ENCODE measurements at places on chromosomes 13 and 19.

DNA sequence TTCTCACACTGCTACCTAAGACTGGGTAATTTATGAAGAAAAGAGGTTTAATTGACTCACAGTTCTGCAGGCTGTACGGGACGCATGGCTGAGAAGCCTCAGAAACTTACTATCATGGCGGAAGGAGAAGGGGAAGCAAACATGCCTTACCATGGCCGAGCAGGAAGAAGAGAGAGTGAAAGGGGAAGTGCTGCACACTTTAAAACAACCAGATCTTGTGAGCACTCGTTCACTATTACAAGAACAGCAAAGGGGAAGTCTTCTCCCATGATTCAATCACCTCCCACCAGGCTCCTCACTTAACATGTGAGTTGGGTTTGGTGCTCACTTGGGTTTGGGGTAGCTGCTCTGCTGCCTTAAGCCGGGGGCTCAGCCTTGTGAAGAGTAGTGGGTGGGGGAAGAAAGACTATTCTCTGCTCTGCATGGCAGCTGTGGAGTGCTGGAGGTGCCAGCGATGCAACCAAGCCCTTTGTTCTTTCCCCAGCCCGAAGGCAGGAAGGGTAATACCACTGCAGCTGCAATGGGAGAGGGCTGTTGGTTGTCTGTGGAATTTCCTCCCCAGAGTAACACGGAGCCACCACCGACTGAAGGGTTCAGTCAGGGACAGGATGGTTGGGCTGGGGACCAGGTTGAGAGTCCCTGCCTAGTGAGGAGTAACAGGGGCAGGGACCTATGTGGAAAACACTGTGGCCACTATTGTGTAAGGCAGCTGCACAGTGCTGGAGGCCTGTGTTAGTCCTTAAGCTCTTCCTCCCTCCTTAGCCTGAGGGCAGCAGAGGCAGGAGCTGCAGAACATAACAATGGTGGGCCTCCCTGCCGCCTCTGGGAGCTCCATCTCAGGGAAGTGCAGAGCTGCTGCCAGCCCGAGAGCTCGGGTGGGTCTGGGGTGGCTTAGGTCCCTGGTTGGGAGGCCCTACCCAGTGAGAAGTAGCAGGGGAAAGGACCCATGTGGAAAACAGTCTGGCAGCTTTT lies 1262.5 kb downstream of the EFNB2 start:
- DNase-seq = no peak

DNA sequence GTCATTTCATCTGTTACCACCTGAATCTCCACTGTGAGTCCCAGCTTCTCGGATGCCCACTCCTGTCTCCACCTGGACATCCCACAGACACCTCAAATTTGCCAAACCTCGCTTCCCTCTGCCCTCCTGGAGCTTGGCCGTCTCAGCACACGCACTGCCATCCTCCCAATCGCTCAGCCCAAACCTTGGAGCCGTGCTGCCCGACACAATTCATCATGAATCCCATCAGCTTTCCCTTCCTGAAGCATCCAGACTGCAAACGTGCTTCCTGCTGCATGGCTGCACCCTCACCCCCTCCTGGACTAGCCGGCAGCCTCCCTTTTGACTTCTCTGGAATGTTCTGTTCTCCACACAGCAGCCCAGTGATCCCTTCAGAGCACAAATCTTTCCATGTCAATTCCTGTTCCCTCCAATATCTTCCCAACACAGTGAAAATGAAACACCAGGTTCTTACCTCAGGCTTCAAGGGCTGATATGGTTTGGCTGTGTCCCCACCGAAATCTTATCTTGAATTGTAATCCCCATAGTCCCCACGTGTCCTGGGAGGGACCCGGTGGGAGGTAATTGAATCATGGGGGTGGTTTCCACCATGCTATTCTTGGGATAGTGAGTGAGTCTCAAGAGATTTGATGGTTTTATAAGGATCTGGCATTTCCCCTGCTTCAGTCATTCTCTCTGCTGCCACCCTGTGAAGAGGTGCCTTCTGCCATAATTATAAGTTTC lies 1.1 kb upstream of the PROZ start:
- DNase-seq = no peak

- no peak for DNase-seq
Observed at GRCh38 chr13:107421028-107421427, 794.3 kb downstream of the LIG4 start.

- DNase-seq = no peak
Observed at GRCh38 chr13:98293103-98293502, 116.0 kb upstream of the RNF113B start.

DNA sequence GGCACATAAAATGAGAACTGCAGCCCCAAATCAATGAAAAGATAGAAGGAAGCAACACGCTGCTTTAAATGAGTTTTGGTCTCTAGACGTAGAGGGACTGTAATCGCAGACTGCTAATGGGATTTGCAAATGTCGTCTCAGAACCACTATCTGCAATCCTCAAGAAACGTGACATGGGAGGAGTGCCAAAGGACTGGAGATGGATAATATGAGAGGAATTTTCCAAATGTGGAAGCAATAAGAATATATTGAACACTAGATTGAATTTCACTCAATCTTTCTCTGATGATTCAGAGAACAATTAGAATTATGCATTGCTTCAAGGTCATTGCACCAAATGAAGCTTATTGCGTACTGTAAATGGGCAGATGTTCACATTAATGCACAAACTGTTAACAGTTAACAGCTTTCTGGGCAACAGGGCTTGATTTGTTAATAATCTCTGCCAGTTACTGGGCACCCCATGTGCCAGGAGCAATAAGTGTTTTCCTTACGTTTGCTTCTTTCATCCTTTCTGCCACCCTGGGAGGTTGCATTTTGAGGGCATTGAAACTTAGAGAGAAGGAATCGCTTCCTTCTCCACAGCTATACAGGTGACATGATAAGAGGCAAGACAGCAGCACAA lies 62.8 kb upstream of the WASF3 start:
- DNase-seq = no peak

DNA sequence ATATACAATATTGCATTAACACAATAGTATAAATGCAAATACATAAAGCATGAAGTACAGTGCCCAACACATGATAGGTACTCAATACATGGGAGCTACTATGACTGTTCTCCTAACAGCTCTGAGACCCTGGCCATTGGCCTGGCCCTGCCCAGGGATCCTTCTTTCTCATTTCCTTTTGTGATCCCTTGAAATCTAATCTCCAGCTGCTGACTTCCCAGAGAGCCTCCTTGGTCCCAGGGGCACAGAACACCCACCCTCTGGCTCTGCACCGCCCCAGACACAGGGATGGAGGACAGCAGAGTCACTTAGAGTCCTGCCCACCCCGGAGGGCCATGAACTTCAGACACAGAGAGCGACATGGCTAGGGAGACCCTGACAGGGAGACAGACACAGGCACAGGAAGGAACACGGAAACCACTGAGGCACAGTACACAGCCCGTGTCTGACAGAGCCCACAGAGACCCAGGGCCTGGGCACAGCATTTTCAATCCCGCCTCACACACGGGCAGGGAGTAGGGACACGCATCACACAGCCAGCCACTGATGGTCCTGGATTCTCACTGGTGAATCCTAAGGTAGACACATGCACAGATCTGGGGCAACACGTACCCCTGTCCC lies 4.2 kb upstream of the SYCN start:
- DNase-seq = no peak

DNA sequence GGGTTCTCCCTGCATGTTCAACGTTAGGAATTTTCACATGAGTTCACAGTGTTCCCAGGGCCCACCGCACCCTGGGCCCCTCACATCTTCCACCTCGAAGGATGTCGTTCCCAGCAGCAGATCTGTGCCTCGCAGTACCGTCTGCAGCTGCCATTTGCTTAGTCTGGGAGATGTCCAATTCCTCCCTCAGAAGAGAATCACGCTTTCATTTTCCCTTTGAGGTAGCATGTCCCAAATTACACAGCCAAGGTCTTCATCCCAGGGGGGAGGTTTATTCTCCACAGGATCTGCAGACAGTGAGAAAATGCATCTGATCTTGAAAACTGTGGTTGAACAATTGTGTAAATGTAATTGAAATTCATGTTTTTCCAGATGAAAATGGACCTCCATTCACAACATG lies 150.2 kb downstream of the DCT start:
- no peak for DNase-seq
